ENCODE measurements at places on chromosomes 3 and 15.

GRCh38 chr3:184466413-184466960 lies 86.6 kb downstream of the CHRD start:
- no peak for DNase-seq

DNA sequence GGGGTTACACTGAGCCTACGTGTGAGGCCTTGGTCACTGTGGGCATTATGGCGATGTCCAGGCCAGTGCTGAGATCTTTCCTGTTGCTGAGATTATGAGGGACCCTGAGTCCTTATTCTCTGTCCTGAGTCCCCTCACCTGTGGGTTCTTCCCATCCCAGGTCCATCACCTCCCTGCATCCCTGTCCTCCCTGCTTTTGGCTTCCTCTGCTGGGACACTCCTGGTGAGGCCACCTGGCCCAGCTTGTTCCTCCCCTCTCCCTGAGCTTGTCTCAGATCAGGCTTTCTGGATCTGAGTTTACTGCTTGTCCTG lies 36.1 kb downstream of the AMOTL2 start:
- no peak for DNase-seq

GRCh38 chr3:120892921-120893320 lies 15.1 kb upstream of the STXBP5L start:
- no peak for DNase-seq

GRCh38 chr3:117137065-117137464 lies 427.5 kb downstream of the TUSC7 start:
- no peak for DNase-seq

DNA sequence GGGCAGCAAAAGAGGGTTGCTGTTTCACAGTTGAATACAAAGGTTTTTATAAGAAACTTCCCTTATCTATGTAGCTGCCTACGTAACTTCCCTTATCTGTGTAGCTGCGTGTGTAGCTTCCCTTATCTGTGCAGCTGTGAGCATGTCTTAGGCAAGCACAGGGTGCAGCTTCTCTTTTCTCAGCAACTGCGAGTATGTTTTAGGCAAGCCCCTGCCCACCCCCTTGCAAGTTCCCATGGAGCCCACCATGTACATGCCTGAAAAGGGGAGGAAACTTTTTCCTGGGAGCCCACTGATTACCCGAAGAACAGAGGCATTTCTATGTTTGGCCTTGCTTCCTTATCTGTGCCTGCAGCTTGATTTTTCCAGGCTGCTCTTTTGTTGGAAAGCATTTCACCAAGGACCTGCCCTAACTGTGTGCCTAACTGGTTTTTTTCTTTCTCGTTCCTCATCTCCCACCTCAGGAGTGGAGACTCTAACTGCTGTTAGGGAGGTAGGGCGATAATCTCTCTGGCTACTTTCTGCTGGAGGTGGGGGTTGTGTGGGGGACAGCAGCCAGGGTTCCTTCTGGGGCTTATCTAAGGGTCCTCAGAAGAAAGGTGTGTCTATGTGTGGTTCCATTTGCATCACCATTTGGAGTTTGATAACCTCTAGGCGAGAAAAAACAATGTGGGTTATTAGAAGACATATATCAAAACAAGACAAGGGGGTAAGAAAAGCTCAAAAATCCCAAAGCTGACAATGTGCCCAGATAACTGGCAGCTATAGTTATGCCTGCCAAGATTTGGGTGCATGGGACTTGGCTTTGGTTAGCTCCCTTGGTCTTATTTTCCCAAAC lies 26.0 kb downstream of the SORD start:
- no peak for DNase-seq

DNA sequence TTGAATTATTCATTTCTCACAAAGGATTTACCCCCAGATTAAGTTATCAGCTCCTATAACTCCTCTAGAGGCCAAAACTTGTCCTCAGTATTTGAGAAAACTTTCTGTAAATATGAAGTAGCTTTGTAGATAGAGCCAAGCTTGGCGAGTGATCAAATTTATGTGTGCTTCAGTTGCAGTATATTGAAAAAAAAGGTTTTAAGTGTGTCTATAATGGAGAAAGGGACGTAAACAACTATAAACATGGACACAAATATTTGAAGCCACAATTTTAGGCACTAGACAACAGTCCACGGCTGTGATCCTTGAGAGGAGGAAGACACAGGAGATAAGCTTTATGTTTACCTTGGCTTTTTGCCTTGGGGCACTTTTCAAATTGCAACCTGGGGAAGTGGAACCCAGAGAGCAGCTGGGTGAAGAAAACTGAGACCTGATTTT lies 118.7 kb downstream of the THRB start:
- no peak for DNase-seq

DNA sequence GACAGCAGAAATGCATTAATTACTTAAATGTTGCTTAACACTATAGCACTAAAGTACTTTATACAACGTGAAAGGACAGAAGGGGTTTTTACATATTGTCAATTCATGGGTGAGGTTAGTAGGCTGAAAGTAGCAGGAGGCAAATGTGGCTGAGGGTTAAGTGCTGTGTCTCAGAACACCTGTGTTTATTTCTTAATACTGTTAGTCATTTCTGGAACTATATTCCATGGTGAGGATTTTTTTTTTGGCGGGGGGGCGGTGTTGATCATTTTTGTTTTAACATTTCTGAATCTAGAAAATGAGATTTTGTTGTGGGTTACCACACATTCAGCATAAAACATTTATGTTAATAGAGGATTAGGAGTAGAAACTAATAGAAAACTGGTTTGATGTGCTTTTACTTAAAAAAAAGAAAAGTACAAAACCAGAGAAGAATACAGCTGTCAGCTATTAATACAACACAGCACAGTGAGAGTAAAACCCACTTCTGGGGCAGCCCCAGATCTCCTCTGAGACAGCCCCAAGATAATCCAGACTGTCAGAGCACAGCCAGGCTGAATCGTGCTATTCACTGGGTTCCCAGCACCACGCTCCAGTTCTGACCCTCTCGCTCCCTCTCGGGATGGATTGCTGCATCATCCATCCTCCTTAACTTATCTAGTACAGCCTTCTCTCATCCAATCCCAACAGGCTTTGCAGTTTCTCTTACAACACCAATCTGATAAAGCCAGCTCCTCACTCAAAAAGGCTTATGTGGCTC lies 307.7 kb downstream of the TUSC7 start:
- no peak for DNase-seq

DNA sequence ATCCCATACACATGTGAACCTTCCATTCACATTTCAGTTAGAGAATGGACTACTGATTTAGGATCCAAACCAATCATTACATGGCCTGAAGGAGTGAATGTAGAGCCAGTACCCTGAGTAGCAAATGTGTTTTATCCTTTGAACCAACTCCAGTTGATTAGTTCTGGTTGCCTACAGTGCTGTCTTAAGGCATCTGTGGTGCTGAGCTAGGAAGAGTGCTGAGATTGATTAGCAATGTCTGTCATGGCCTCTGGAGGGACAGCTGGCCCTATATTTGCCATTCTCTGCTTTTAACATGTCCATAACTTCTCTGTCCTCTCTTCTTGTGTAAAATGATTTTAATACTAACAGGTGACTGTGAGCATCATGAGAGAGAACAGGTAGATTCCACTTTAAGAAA lies 11.1 kb downstream of the LRTM1 start:
- no peak for DNase-seq

- no peak for DNase-seq
These were observed 468.9 kb downstream of the MCTP2 start for GRCh38 chr15:94700211-94700610.

- no peak for DNase-seq
These were observed 21.9 kb downstream of the NRROS start for GRCh38 chr3:196661400-196661799.

DNA sequence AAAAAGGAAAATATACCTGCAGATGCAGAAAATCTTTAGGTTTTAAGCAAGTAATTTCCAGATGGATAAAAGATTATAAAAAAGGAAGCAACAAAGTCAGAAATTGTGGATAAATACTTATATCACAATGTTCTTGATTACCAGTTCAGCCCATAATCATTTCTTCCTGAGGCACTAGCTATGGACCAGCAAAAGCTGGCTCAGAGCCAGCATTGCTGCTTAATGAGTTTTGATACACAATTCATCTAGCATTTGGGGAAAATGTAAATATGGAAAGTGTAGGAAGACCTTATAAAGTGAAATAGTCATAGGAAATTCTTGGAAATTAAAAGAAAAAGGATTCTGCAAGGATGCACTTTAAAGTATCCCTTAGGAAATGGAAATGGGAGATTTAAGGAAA lies 168.3 kb upstream of the GBE1 start:
- DNase-seq = no peak
